ENCODE measurements at places on chromosomes 7 and 10.

DNA sequence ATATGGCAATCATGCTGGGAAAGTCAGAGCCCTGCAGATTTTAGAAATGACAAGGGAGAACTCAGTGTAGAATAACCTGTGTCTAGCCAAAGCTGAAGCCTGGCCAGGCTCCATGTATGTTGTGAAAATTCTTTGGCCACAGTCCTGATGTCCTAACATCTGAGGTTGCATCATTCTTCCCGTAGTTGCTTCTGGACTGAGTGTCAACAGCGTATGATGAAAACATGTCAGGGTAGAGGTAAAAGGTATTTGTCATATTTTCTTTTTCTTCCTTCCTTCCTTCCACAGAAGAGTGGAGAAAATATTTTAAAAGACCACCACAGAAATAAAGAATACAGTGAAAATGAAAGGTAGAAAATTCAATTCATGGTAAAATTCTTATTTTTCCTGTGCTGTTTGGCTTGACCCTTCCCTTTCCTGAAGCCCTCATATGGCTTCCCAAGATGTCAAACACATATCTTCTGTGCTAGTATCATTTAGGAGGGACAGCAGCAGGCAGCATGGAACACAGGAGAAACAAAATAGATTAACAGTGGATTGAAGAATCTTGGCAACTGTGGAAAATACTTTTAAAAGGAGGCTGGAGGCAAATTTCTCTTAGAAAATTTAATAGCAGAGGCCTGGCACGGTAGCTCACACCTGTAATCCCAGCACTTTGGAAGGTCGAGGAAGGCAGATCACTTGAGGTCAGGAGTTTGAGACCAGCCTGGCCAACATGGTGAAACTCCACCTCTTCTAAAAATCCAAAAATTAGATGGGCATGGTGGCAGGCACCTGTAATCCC lies 18.9 kb upstream of the NRBF2 start:
- no peak for DNase-seq

DNA sequence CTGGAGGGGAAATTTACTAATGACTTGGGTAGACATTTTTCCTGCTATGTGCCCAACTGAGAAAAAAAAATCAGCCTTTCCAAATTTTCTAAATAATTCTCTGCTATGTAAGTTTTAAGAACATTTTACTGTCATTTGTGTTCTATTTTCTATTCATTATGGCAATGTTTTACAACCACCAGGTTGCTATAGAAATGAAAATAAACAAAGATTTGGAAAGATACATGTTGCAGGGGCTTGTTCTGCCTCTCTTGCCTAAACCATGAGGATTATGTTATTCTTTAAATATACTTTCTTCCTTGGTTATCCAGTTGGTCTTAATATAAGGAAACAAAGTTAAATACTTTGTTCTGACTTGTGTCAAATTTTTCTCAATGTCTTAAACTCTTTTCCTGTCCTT lies 257.2 kb downstream of the TWIST1 start:
- DNase-seq: no peak

DNA sequence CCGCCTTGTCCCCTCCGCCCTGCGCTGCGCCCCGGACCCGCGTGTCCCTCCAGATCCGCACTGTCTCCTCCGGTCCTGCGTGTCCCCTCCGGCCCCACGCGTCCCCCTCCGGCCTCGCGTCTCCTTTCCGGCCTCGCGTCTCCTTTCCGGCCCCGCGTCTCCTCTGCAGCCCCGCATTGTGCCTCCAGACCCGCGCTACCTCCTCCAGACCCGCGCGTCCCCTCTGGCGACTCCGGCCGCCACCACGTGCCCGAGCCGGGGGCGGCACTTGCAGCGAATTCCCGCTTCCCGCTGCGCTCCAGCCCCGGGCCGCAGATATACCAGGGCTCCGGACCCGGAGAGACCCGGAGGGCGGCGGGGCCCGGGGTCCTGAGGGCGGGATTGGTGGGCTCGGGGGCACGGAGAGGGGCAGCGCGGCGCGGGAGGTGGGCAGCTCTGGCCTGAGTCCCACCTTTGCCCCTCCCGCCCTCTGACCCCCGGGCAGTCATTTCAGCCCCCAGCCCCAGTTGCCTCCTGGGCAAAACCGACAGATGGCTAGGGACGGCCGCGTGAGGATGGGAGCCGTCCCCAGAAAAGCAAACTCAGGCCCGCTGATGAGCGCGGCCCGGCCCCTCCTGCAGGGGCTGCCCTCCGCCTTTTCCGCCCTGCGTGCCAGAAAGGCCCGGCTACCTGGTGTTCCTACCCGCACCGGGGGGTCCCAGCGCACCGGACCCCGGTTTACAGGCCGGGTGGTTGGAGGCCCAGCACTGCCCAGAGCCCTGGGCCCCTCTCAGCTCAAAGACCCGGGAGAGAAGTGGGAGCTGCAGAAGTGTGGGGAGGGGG lies 56.5 kb downstream of the RBM17 start:
- DNase-seq: no peak

- DNase-seq: no peak
Observed at GRCh38 chr7:113084496-113085172, 2.0 kb downstream of the GPR85 start.

DNA sequence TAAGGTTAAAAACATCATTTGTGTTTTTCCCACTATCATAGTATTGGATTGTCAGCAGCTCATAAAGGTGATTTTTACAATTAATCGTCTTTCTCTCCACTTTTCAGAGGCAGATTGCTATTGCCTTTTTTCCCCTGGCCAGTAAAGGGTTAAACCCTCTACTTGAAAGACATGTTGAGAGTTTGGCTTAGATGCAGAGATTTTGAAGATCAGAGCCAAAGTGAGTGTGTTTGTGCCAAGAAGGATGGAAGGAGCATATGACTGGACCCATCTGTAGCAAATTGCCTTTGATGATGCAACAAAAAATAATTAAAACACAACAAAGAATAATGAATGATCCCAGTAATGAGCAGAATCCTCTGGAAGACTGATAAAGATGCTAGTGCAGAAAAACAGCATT lies 373.1 kb downstream of the MALRD1 start:
- no peak for DNase-seq

DNA sequence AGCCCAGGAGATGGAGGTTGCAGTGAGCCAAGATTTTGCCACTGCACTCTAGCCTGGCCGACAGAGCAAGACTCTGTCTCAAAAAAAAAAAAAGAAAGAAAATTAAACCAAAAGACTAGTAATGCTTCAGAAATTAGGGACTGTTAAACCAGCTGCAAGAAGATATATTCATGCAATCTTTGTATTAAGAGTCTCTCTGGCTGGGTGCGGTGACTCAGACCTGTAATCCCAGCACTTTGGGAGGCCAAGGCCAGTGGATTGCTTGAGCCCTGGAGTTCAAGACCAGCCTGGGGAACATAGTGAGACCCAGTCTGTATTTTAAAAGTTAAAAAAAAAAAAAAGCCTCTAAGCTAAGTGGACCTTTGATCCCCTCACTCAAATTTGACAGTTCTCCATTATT lies 2.5 kb upstream of the HNRNPF start:
- DNase-seq: no peak

DNA sequence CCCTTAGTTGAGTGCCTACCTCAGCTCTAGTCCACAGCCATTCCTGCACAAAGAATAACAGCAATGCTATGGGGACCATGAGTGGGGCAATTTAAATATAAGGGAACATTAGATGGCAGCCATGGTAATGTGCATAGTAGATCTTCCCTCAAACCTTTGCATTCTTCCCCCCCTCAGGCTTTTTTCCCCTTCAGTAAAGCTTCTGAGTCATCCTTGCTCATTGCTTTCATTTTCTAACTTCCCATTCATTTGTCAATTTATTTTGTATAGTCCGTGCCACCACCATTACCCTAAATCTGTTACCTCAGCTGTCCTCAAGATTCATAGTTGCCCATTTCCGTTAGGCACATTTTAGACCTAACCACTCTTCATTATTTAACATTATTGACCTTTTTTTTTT lies 10.7 kb downstream of the HECTD2 start:
- DNase-seq: no peak
